HFF-Myc (cell line): ENCODE measurements at places on chromosomes 1 and 21.

- peak; percentile 70 for DNase-seq
Observed at GRCh38 chr1:17569200-17570139, 30.0 kb downstream of the ARHGEF10L start.

GRCh38 chr1:9767964-9768668, 55.6 kb downstream of the CLSTN1 start:
- no peak for DNase-seq

GRCh38 chr1:170360601-170361000, 171.4 kb upstream of the GORAB start:
- DNase-seq = no peak

- DNase-seq = no peak
Observed at GRCh38 chr1:211829343-211830054, 1.1 kb downstream of the LPGAT1 start.

- DNase-seq = no peak
Observed at GRCh38 chr21:42377211-42377950, 11.0 kb upstream of the TFF1 start.

DNA sequence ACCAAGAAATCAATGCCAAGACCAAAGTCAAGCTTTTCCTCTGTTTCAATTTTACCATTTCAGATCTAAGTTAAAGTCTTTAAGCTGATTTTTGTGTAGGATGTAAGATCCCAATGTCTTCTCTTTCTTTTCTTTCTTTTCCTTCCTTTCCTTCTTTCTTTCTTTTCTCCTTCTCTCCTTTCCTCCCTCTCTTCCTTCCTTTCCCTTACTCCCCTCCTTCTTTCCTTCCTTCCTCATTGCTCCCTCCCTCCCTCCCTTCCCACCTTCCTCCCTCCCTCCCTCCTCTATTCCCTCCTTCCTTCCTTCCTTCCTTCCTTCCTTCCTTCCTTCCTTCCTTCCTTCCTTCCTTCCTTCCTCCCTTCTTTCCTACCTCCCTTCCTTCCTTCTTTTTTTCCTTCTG, 197.5 kb downstream of the KCNT2 start:
- DNase-seq = no peak

GRCh38 chr1:10401281-10401680, 2.4 kb downstream of the PGD start:
- DNase-seq = no peak

DNA sequence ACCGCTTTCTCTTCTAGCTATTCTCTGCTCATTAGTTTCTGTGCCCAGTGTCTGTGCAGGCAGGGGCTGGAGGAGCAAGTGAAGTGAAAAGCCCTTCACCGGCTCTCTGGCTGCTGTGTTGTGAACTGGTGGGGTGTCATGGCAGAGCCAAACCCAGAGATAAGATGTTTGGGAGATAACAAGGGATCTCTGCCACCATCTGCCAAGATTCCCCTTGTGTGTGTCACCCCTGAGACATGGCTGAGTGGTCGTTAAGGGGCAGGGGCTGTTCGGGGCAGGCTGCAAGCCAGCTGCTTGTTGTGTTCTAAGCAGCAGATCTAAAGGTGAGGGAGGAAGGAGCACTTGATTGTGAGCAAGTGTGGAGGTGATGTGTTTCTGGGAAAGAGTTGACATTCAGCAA, 24.5 kb downstream of the CNIH3 start:
- no peak for DNase-seq

GRCh38 chr1:209198961-209199750, 384.4 kb upstream of the CAMK1G start:
- no peak for DNase-seq

GRCh38 chr1:34175744-34176143, 963 bp upstream of the C1orf94 start:
- DNase-seq = no peak

GRCh38 chr1:53725238-53725689, 13.7 kb downstream of the GLIS1 start:
- DNase-seq = no peak

DNA sequence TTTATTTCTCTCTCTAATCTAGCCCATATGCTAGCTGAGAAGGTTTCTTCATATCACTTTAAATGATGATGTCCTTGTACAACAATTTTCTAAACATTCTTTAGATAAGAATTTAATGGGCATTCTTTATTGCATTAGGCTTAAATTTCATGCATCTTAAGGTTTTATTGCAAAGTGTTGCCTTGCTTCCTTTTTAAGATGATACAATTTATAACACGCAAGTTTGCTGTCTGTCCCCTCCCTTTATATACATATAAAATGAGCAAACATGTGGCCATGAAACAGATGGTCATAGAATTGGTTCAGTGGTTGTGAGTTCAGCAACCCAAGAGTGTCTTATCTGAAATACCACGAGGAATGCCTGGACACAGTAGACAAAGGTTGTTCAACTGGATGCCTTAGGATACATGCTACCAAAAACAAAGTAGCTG, 12.1 kb downstream of the NBPF3 start:
- no peak for DNase-seq

- no peak for DNase-seq
Observed at GRCh38 chr1:99546432-99547416, 99.2 kb upstream of the PALMD start.

GRCh38 chr1:222931023-222931422, 116.2 kb downstream of the DISP1 start:
- no peak for DNase-seq

DNA sequence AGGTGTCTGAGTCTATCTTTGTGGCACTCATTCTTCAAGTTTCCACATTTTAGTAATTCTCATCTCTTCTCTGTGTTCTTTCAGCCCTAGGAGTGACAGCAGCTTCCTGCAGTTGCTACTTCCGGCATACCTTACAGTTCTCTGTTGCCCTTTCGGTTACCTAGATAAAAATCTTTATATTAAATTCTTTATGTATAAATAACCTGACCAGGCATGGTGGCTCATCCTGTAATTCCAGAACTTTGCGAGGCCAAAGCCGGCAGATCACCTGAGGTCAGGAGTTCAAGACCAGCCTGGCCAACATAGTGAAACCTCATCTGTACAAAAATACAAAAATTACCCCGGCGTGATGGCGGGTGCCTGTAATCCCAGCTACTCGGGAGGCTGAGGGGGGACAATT, 62.9 kb downstream of the CDKN2C start:
- no peak for DNase-seq

DNA sequence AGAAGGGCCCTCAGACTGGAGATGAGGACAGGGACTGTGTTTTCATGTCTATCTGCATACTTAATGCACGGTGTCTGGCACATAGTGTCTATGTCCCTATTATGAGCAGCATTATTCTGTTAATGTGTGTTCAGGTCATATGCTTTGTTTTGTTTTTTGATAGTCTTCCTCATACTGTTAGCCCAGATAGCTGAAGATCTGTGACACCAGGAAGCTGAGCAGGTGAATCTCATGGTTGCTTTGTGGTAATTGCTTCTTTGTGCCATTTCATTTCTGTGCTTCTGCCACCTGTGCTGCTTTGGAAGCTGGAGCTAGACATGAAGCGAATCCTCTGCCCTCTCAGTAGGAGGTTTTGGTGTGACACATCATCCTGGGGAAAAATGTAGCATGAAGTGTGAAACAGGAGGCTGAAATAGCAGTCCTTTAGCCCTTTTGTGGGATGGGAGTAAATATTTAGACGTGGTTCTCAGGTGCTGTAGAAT, 15.8 kb downstream of the SMAP2 start:
- no peak for DNase-seq

DNA sequence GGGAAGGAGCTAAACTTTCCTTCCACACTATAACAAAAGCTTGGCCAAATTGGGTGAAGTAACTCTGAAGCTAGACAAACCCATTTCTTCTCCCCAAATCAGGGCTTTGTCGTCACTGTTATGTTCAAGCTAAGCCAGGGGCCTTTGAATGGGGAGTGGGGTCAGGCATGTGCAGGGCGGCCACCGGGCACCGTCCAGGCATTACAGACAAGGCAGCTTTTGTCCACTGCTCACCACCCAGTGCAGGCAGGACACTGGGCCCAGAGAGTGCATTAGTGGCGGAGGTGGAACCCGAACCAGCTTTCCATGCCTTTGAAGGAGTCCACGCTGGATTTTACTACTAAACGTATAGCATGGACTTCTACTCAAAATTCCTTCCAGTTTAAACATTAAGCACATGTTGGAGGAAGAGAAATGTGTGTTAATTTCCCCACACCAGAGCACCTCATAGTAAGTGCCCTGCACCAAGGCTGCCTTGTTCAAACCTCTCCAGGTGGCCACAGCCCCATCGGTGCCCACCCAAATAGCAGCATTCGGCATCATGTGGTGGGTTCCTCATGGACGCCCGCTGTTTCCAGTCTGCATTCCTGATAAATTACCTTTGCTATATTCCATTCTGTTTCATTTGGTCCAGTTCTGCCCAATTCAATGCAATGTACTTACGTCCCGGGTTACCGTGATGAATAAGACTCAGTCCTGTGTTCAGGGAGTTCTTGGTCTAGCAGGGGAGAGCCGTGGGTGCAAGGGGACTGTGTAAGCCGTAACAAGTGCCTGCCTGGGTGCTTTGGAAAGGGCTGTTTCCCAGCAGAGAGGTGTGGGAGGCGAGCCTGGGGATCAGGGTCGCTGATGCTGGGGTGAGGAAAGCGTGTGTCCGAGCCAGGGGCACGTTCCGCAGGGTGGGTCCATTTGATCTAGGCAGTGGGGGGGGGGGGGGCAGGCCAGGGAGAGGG, 1.6 kb downstream of the UBASH3A start:
- no peak for DNase-seq

DNA sequence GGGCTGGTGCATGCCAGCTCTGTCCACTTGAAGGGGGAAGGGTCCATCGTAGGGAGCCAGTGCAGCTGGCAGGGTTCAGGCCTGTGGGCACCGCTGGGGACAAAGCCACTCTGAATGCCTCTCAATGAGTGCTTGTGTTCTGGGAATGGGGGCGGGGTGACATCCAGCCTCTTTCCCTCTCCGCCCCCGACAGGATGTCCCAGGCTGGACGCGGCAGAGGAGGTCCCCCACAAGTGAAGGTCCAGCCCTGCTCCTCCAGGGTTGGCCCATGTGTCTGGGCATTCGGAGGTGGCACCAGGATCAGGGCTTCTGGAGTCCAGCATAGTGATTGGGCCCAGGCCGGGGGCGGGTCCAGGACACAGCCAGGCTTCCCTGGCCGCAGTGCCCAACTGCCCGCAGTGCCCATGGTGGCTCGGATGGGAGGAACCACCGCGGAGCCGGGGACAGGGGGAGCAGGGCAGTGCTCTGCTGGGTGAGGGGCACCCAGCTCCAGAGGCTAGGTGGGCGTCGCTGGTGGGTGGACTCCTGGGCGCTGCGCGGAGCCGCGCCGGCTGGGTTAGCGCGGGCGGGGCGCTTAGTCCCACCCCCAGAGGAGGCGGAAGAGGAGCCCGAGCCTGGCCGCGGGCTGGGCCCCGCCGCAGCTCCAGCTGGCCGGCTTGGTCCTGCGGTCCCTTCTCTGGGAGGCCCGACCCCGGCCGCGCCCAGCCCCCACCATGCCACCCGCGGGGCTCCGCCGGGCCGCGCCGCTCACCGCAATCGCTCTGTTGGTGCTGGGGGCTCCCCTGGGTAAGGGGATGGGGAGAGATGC, at the start of gene SHISA4:
TSS of gene SHISA4 (plus strand) at position 617 of the 808 bp plus-strand sequence. CDS start at position 714, 97 bp downstream.
- DNase-seq = no peak

- no peak for DNase-seq
Observed at GRCh38 chr1:93468662-93469061, 20.7 kb downstream of the FNBP1L start.

- no peak for DNase-seq
Observed at GRCh38 chr1:2343023-2343935, 48.1 kb downstream of the MORN1 start.

- DNase-seq = no peak
Observed at GRCh38 chr1:178004926-178005391, 35.1 kb upstream of the SEC16B start.
